ENCODE measurements at places on chromosomes 7 and 10. TPM values are rescaled to one million over a fixed set of nuclear protein-coding genes. Genes with fewer than 3 reads are reported as not detected.
A peak's percentile ranks its signal among the peaks of the same experiment; 100 is the strongest.

- no peak for DNase-seq
Measured at GRCh38 chr7:12569673-12570072, 847 bp upstream of the SCIN start.

- DNase-seq: peak; percentile 72
Measured at GRCh38 chr7:102426268-102427018, 6.9 kb upstream of the ORAI2 start.

- DNase-seq: no peak
Measured at GRCh38 chr10:15588635-15589508, 130.8 kb downstream of the ITGA8 start.

DNA sequence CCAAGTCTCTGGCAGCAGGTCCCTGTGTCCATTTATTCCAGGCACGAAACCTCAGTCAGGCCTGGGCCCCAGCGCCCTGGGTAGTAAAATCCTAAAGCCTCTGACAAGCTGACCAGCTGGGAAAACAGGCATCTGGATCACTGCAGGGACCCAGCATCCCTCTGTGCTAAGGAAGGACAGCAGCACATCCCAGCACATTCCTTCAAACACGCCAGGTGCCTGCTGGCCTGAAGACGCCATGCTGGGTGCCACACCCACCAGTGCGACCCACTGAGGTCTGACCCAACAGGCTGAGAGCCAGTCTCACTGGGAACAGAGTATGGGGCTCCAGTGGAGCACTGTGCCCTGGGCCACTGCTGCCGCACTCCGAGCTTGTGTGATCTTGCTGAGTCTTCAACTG lies 6.4 kb downstream of the DNAJB12 start:
- no peak for DNase-seq

DNA sequence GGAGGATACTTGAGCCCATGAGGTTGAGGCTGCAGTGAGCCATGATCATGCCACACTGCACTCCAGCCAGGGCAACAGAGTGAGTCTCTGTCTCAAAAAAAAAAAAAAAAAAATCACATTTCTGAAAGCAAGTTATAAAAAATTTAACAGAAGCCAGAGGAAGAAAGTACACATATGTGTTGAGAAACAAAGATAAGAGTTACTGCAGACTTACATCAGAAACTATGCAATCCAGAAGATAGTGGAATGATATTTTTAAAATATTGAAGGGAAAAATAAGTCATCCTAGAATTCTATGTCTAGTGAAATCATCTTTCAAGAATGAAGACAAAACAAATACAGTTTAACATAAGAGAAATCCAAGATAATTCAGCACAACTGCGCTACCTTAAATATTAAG lies 46.9 kb downstream of the ZNF518A start:
- no peak for DNase-seq

GRCh38 chr10:113618338-113618737 lies 45.5 kb downstream of the NRAP start:
- DNase-seq: no peak

DNA sequence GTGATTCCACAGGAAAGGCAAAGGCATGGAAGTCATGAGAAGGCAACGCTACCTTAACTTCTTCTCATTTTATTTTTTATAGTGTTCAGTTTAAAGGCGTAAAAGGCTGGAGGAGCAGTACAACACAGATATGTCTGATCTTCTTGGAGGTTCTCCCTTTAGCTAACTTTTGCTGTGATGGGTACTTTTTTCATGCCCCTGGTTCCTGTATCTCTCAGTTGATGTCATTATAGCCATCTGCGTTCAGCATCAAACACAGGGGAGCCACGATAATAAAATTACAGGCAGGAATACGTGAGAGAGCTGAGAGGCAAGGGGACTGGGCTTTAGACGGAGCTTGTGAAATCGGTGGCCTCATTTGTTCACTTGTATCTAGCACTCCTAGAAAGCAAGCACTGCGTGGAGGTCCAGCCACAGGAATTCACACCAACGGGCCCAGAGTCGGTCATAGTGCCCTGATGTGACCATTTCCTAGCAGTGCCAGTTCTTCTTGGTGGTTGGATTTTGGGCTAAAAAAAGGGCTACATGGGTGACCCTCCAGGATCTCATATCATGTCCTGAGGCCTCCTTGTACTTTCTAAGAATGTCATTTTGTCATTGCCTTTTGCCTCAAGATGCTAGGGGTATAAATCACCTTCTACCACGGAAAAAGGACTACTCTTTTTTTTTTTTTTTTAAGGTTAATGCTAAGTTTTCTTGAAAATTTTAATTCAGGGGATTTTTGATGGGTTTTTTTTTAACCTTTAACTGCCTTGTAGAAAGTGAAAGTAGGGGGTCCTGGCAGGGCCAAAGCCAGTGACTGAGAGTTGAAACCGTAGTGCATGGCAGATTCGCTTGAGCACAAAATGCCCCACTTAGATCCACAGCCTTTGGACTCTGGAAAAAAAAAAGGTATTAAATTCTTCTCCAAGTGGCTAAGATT lies 191.5 kb downstream of the CELF2 start:
- DNase-seq: no peak

DNA sequence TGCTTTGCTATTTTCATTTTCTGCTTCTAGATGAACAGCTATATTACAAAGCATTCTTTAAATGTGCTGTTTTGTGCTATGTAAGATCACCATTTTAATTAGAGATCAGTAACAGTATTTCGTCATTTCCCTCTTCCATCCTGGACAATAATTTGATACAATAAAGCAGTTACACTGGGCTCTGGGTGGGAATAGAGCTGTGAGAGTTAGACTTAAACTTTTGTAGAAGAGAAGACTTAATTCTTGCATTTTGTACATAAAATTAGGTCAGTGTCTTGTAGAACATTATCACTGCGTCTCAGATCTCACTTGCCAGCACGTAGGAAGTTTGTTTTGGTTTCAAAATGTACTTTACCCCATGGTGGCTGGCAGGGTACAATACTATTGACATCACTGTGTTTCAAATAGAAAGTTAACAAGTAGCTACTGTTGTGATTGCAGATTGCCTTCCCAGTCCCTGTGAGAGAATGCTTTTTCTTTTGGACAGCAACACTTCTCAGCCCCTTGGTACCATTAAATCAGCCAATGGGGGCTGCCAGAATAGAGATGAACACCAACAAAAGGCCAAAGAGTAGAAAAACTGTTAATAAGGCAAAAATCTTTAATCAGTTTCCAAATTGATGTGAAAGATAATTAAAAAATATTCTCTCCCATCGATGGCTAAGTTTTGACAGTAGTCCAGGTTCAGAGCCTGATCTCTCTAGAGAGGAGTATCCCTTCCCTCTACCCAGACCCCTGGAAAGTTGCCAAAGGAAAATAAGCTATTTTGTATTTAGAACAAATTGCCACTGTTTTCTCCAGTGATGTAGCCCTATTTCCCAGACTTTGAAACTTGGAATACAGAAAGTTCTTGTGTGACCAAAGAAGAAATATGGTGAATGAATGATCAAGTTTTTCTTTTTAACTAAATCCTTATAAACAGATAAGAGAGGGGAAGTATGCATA lies 35.1 kb downstream of the SMNDC1 start:
- peak; percentile 17 for DNase-seq

- no peak for DNase-seq
Measured at GRCh38 chr10:108358912-108359311, 1194.4 kb upstream of the SORCS1 start.

- DNase-seq: no peak
Measured at GRCh38 chr7:105149827-105150226, 135.8 kb downstream of the KMT2E start.

GRCh38 chr7:8125680-8126444 lies 136.1 kb downstream of the ICA1 start:
- DNase-seq: peak; percentile 42

DNA sequence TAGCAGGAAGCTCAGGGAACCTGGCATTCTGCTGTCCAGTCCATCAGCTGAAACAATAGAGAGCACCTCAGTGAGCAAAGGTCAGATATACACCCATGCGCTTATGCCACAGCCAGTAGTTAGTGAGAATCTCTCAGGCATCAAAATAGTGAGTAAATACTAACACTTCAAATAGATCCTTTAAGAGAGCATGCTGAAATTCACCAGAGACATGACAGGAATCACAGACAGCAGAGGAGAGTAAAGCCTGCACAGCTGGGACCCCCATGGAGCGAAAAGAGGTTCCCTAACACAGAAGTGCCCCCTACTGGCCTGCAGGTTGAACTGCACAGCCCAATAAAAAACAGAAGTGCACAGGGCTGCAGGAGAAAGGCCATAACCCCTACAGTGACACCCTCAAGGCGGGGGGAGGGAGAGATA lies 57.6 kb upstream of the ANTXRL start:
- peak; percentile 21 for DNase-seq

- no peak for DNase-seq
Measured at GRCh38 chr10:88196291-88196690, 332.9 kb downstream of the PTEN start.

GRCh38 chr7:146067880-146068279 lies 48.7 kb upstream of the CNTNAP2 start:
- DNase-seq: no peak

DNA sequence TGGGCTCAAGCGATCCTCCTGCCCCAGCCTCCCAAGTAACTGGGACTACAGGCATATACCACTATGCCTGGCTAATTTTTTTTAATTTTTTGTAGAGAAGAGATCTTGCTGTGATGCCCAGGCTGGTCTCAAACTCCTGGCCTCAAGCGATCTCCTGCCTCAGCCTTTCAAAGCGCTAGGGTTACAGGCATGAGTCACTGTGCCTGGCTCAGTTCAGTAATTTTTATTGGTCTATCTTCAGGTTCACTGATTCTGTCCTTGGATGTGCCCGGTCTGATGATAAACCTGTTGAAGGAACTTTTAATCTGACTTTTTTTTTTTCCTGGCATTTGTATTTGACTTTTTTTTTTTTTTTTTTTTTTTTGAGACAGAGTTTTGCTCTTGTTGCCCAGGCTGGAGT lies 40.1 kb upstream of the STRIP2 start:
- DNase-seq: no peak

Gene THSD7A
- total RNA-seq: 1.9 TPM

Gene ASB15
- total RNA-seq: not detected

Measured in transverse colon (tissue), 4 donors.